ENCODE measurements at places on chromosomes 13 and 19. TPM values are rescaled to one million over a fixed set of nuclear protein-coding genes. Genes with fewer than 3 reads are reported as not detected.

- H3K4me1 ChIP-seq = peaks cover 72% of the 10 kb centered on the region
- H3K27me3 ChIP-seq = no peaks in the 10 kb centered on the region
- peak overlapping the region; percentile 12 for H3K4me3 ChIP-seq
- DNase-seq = no peak
- H3K27ac ChIP-seq = peak overlapping the region; percentile 72
Measured at GRCh38 chr19:911197-912033, 1.6 kb downstream of the R3HDM4 start.

DNA sequence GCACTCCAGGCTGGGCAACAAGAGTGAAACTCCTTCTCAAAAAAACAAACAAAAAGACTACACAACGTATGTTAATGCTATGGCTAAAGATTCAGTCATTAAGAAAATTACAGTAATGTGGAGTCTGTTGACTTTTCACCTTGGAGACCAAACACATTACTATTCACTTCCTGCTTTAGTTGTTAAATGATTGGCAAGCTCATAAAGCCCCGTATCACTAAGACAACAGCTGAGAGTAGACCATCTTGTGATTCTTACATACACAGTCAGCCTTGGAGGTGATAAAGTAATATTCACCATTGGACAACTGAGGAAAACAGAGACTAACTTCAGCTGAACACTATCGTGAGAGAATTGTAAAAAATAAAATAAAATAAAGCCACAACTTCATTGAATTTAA, 86.5 kb downstream of the KCTD12 start:
- no peaks in the 10 kb centered on the region for H3K27me3 ChIP-seq
- no peaks in the 10 kb centered on the region for H3K36me3 ChIP-seq
- DNase-seq = peak; percentile 34
- no peaks in the 10 kb centered on the region for H3K4me1 ChIP-seq
- no peak overlapping the region for H3K4me3 ChIP-seq

- no peaks in the 10 kb centered on the region for H3K27me3 ChIP-seq
- no peaks in the 10 kb centered on the region for H3K36me3 ChIP-seq
- no peak overlapping the region for H3K4me3 ChIP-seq
- DNase-seq = no peak
- no peak overlapping the region for H3K27ac ChIP-seq
Measured at GRCh38 chr13:96661612-96662011, 332.7 kb downstream of the OXGR1 start.

DNA sequence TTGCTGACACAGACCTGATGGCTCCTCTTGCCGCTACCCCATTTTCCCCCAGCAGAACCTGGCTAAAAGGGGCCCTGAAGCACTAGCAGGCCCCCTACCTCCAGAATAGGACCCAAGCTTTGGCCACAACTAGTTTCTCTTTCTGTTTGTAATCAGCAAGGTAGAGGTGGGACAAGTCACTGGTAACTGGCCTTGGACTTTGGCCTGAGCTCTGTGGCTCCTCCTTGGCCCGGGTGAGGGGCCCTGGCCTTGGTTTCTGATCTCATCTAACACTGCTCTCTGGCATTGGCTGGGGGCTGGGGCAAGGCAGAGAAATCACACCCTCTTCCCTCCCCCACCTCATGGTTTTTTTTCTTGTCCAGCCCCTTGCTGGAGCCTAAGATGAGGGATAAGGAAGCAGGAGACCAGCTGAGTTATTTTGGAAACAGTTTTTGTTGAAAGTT, 2.1 kb downstream of the CALM3 start:
- H3K4me3 ChIP-seq = peak overlapping the region; percentile 100
- peaks cover 34% of the 10 kb centered on the region for H3K36me3 ChIP-seq
- H3K27me3 ChIP-seq = no peaks in the 10 kb centered on the region
- peak overlapping the region; percentile 48 for H3K27ac ChIP-seq

- peaks cover 2% of the 10 kb centered on the region for H3K36me3 ChIP-seq
- peak overlapping the region; percentile 86 for H3K4me3 ChIP-seq
- peaks cover 12% of the 10 kb centered on the region for H3K4me1 ChIP-seq
- H3K27me3 ChIP-seq = no peaks in the 10 kb centered on the region
- no peak overlapping the region for H3K27ac ChIP-seq
Measured at GRCh38 chr13:30307971-30308290, 580 bp upstream of the KATNAL1 start.

DNA sequence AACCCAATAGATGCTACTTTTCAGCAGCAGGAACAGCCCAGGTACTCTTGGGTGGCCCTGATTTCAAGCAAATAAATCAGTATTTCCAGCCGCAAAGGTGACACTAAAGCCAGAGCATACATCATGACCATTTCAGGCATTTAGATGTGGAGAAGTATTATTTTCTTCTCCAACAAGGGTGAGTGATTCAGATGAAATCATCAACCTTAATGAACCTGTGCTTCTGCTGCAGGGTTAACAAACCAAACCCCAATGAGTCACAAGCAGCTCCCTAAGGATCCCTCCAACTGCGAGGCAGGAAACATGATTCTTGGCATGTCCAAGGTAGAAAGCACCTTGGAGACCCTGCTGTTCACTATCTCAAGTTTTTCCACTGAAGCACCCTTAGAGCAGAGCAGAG, 32.7 kb downstream of the MBNL2 start:
- H3K4me1 ChIP-seq = peaks cover 19% of the 10 kb centered on the region
- H3K27ac ChIP-seq = no peak overlapping the region
- no peak for DNase-seq

- H3K4me3 ChIP-seq = no peak overlapping the region
- H3K4me1 ChIP-seq = no peaks in the 10 kb centered on the region
- H3K36me3 ChIP-seq = no peaks in the 10 kb centered on the region
Measured at GRCh38 chr13:106484084-106484483, 51.4 kb downstream of the EFNB2 start.

DNA sequence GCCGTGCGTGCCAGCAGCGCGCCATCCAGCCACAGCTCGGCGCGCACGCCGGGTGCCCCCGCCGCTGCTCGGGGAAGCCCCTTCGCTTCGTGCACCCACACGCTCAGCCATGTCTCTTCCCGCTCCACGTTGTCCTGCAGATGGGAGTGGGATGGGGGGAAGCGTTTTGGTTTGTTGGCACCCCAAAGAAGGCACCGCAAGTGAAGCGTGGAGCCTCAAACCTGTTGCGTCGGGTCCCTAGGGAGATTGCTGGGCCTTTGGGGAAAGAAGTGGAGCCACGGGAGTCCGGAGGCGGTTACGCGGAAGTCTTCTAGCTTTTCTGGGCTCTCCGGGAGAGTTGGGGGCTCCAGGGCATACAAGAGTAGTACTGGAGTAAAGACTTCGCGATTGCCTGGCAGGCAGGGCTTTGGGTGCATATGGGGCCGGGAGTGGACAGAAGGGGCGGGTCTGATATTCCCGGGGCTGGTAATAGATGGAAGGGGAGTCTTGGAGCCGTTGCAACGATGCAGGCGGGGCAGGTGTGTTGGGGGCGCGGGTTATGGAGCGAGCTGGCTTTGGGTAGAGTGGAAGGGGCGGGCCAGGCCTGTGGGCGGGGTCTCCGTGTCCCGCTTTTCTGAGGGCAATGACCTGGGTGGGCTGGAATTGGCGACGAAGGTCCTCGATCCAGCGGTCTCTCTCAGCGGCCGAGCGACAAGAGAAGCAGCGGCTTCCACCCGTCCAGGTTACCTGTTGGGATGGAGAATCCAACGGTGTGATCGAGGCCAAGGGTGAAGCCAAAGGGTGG, 6.5 kb downstream of the RASAL3 start:
- peaks cover 54% of the 10 kb centered on the region for H3K4me1 ChIP-seq
- no peak overlapping the region for H3K4me3 ChIP-seq
- no peaks in the 10 kb centered on the region for H3K27me3 ChIP-seq
- H3K27ac ChIP-seq = no peak overlapping the region
- no peak for DNase-seq
- peaks cover 82% of the 10 kb centered on the region for H3K36me3 ChIP-seq

- DNase-seq = no peak
- H3K36me3 ChIP-seq = peaks cover 88% of the 10 kb centered on the region
- peaks cover 10% of the 10 kb centered on the region for H3K4me1 ChIP-seq
- H3K27ac ChIP-seq = no peak overlapping the region
- H3K4me3 ChIP-seq = no peak overlapping the region
Measured at GRCh38 chr13:110640591-110641029, 25.3 kb downstream of the NAXD start.

GRCh38 chr13:84962849-84963248, 836.4 kb downstream of the SLITRK6 start:
- H3K4me3 ChIP-seq = no peak overlapping the region
- DNase-seq = no peak
- H3K36me3 ChIP-seq = no peaks in the 10 kb centered on the region

DNA sequence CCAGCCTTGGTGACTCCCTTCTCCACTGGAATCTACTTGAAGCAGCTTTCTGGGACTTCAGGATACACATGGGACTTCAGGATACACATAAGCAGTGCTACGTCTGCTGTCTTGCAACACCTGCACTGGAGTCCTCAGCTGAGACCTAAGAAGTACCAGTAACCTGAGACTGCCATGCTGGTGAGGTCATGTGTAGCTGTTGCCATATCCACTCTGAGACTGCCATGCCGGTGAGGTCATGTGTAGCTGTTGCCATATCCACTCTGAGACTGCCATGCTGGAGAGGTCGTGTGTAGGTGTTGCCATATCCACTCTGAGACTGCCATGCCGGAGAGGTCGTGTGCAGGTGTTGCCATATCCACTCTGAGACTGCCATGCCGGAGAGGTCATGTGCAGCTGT, 937.9 kb downstream of the EFNB2 start:
- no peak overlapping the region for H3K4me3 ChIP-seq
- no peaks in the 10 kb centered on the region for H3K36me3 ChIP-seq
- H3K27ac ChIP-seq = no peak overlapping the region

DNA sequence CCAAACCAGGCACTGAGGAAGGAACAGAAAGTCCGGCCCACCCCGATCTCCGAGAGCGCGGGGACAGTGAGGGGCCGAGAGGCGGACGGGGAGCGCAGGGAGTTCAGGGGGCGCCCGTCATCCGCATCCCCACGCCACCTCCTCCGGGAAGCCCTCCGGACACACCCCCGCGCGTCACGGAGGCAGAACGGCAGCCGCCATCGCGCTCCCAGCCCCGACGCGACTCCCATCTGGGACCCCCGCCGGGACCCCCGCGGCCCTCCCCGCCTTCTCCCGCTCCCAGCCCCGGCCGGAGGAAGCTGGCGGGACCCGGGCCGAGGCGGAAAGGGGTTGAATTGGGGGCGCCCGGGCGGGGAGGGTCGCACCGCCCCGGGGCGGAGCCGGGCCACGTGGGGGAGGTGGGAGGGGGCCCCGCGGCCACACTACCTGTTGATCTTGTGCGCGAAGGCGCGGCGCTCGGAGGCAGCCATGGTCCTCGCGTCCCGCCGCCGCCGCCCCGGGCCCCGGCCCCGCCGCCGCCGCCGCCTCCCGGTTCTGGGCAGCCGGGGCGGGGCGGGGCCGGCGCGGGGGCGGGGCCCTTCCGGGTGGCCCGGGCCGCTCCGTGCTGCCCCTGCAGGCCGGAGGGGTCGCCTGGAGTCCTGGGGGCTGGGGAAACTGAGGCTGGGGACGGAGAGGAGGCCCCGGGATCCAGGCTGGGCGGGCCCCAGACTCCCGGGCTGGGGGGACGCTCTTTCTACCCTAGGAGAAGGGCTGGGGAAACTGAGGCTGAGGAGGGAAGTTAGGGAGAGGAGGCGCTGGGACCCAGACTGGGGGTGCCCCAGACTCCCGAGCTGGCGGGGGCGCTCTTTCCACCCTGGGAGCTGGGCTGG, at the start of gene DOCK6:
DOCK6 (minus strand) TSS at position 554 of the 869 bp plus-strand sequence; CDS start at position 470, 84 bp downstream.
- no peak within 1 kb of the TSS for H3K27ac ChIP-seq
- no peak for DNase-seq
- H3K36me3 ChIP-seq = no peaks in the 10 kb centered on the region

DNA sequence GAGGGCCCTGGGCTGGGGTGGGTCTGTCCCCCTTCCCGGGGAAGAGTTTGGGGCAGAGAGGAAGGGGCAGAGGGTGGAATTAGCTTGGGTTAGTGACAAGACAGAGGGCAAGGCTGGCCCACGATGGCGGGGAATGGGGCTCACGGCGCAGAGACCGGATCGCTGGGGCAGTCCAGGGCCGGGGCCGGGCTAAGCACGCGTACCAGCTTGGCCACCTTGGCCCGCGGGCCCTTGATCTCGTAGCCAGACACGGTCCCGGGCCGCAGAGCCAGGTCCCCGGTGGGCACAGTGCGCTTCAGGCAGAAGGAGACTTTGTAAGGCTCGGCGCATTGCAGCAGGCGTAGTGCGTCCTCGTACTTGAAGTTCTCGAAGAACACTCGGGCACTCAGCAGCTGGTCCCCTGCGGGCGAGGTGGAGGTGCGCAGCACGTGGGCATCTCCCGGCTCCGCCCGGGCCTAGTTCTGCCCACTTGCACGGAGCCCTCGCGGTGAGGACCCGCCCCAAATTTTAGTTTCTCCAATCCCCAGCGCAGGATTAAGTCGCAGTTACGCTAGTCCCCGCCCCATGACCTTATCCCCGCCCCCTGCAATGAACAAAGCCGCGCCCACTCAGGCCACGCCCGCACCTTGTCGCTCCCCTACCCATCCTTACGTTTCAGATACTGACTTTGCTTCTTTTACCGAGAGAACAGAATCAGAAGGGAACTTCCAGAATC, 8.6 kb upstream of the HIPK4 start:
- no peaks in the 10 kb centered on the region for H3K27me3 ChIP-seq
- H3K4me1 ChIP-seq = peaks cover 20% of the 10 kb centered on the region
- H3K27ac ChIP-seq = no peak overlapping the region
- no peaks in the 10 kb centered on the region for H3K36me3 ChIP-seq

DNA sequence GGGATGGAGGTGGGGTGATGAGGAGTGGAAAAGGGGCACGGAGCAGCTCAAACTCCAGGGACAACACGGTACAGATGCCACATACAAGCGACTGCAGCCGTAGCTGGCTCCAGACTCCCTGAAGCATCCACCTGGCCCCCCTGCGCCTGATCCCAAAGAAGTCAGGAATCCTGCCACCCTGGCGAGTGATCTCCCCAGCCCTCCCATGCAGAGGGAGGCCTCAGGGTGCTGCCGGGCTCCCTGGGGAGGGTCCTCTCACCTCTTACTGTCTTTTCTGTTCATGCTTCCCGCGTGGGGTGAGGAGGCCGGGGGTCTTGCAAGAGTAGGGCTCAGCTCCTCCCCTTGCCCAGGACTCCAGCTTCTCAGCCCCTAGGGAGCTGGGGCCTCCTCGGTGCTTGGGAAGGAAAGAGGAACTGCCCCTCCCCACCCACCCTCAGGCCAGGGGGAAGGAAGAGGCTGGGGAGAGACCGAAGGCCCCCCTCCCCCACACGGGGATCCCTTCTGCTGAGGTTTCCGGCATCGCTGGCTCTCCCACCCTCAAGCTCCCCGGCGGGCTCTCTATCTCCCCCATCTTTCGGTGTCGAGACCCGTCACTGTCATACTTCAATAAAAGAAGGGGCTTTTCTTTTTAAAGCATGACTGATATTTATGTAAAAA, at the start of gene RASGRP4:
RASGRP4 (minus strand) TSS at position 410 of the 657 bp plus-strand sequence; CDS start at position 282, 128 bp downstream.
- H3K36me3 ChIP-seq = no peaks in the 10 kb centered on the region
- peaks cover 29% of the 10 kb centered on the region for H3K4me1 ChIP-seq
- no peak for DNase-seq
- peak within 1 kb of the TSS; percentile 40 for H3K4me3 ChIP-seq
- H3K27me3 ChIP-seq = no peaks in the 10 kb centered on the region

The TUBB4A gene
- 0.88 TPM for total RNA-seq

The FFAR3 gene
- total RNA-seq = not detected

The LRRC25 gene
- 0.82 TPM for total RNA-seq

The NEK5 gene
- total RNA-seq = not detected

The CYP4F3 gene
- total RNA-seq = not detected
